A549 treated with CORT108297 at 1 μM for 4 hours (cell line): ENCODE measurements at places on chromosomes 2 and 18. TPM values are rescaled to one million over a fixed set of nuclear protein-coding genes. Genes with fewer than 3 reads are reported as not detected.

Gene SERPINB2
- total RNA-seq, result 0.03 to 0.09 TPM (median 0.05 TPM) in 3 of 5 replicates, not detected in the others

Gene PROKR1
- not detected in 5 replicates for total RNA-seq

Gene MAPK4
- 0.08 to 0.11 TPM (median 0.09 TPM) in 5 replicates for total RNA-seq

Gene MFSD2B
- 0.11 to 0.44 TPM (median 0.22 TPM) in 5 replicates for total RNA-seq

Gene PLGLB1
- 0.38 to 1.0 TPM (median 0.80 TPM) in 5 replicates for total RNA-seq

Gene TPO
- 0.09 to 0.22 TPM (median 0.16 TPM) in 5 replicates for total RNA-seq

Gene PPP1R1C
- 1.6 to 2.2 TPM (median 1.8 TPM) in 5 replicates for total RNA-seq

Gene TLX2
- total RNA-seq, result 0.16 to 0.44 TPM (median 0.27 TPM) in 5 replicates

Gene RDH14
- total RNA-seq, result 32.8 to 48.4 TPM (median 36.8 TPM) in 5 replicates
